Myocyte (in vitro differentiated cells): ENCODE measurements at places on chromosomes 12 and 14. TPM values are rescaled to one million over a fixed set of nuclear protein-coding genes. Genes with fewer than 3 reads are reported as not detected.

Gene SERPINA12
- total RNA-seq, result not detected in 2 replicates

GRCh38 chr12:19179986-19180385 lies 50.5 kb downstream of the PLEKHA5 start:
- DNase-seq, result no peak

GRCh38 chr12:9039397-9039977 lies 50.1 kb downstream of the KLRG1 start:
- peak; percentile 66 for DNase-seq

- DNase-seq, result no peak
Observed at GRCh38 chr12:31599053-31599452, 8.1 kb upstream of the DENND5B start.

DNA sequence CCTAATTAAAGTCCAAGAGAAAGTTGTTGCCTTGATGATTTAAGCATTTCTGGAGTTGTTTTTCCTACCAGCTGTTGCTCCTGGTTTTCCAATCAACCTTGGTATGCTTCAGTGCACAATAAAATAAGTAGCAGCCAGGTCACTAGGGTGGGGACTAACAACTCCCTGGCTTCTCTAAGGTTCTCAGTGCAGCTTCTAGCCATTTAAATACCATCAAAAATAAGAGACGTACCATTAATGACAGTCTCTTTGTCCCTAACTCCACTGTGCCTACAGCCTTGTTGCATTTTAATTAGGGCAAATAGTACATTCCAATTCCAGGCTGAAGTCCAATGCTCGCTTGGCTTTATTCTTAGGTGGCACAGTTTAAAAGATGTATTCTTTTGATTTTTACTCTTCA lies 11.8 kb downstream of the STON2 start:
- DNase-seq, result no peak

Gene DDX54
- total RNA-seq, result 78.5 and 80.3 TPM in 2 replicates

DNA sequence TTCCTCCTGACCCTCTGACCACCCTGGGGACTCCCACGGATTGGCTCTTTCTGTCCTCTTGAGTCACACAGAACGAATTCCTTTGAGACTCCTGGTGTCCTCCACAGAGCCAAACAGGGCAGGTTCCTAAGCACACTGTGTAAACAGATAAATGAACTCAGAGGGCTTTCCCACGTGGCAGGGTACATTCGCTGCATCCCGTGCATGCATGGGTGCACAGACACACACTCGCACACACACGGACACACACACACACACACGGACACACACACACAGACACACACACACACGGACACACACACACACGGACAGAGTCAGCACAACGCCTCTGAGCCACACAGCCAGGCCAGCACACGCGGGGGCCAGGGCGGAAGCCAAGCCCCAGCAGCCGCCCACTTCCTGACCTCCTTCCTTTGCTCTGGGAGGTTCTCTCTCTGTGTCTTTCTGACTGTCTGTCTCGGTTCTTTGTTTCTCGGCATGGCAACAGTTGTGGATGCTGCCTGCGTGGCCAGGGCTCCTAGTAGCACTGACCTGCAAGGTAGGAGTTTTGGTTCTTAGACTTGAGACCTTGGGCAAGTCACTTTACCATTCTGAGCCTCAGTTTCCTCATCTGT lies 706 bp downstream of the CRACR2A start:
- peak; percentile 20 for DNase-seq

Gene YAF2
- 20.5 and 23.5 TPM in 2 replicates for total RNA-seq

DNA sequence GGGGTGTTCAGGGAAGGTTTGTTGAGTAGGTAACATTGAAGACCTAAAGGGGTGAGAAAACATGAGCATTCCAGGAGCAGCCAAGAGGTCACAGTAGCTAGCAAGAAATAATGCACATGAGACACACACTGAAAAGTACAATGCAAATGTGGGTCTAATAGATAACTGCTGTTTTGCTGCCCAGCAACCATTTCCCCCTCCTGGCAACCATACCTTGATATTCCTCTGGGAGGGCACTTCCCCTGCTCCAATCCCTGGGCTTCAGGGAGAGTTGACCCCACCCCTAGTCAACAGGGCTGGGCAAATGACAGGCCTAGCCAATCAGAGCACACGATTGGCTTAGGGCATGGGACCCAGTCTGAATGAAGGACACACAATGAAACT lies 8.5 kb upstream of the ACTN1 start:
- DNase-seq, result no peak

Gene MAGOHB
- 19.4 and 24.0 TPM in 2 replicates for total RNA-seq

GRCh38 chr14:61562321-61563161 lies 132.8 kb upstream of the HIF1A start:
- peak; percentile 98 for DNase-seq

- peak; percentile 74 for DNase-seq
Observed at GRCh38 chr12:87953256-87953860, 75.8 kb downstream of the C12orf50 start.

DNA sequence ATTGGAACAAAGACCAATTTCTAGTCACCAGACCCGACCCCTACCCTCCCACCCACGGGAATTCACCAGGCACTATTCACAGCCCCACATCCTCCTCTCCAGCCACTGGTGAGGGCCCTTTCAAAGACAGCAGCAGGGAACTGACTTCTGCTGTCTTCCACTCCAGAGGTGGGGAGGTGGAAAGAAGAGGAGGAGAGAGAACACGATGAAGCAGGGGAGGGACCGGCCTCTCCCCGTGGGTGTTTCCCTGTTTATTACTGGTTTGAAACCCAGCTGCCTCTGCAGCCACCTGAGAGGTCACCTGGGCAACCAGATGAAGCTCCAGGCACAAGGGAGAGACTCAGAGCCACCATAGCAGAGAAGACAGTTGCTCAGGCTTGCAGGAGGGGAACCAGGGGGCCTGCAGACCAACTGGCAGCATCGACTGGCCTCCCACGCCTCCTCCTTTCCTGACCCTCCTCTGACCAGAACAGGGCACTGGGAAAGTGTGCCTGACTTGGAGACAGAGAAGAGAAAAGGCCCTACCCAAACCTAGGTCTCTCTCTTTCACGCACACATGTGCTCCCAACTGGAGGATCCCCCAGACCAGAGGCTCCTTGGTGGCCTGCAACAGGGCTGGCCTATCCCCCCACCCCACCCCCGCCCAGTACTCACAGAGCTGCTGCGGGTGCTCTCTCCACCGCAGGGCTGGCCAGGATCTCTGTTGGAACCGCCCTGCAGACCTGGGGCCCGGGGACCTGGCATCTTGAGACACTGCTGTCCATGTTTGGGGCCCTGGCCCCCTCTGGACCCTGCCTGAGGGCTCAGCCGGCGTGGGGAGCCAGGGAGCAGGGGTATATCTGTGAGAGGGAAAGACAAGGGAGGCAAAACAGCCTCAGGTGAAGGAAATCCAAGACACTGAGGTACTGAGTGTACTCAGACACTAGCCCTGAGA lies 22.8 kb downstream of the ANO2 start:
- no peak for DNase-seq

DNA sequence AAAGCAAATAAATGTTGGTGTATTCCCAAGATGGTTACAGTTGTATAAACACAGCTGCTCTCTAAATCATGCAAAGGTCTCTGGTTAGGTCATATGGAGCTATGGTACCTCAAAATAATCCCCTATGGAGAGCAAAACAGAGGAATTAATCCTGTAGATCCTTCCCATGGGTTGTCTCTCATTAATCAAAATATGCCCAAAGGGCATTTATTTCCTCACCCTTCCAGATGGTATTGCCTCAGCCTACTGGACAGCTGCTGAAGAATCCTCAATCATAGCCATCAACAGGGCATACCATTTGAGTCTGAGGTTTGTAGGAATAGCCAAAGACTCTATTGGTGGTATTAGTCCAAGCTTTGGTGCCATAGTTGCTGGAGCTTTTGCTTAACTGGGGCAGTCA lies 360.9 kb downstream of the RPL10L start:
- DNase-seq, result no peak

- no peak for DNase-seq
Observed at GRCh38 chr12:89621521-89621920, 87.1 kb downstream of the ATP2B1 start.

- no peak for DNase-seq
Observed at GRCh38 chr12:104604995-104605675, 148.4 kb downstream of the CHST11 start.

DNA sequence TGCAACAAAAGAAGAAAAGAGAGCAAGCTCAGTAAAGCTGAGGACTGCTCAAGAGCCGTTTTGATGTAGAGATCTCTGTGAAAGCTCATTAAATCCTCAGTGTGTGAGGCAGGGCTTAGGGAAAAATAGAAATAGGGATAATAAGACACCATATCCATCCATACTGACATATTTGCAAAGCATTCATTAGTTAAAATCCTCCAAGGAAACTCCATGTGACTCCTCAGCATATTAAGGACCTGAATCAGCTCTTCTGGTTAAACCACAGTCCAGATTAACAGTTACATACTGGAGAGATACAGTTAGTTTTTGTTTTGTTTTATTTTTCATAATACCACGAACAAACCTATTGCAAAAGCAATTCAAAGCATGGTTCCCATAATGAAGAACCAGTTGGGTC lies 288.2 kb downstream of the PAWR start:
- no peak for DNase-seq

DNA sequence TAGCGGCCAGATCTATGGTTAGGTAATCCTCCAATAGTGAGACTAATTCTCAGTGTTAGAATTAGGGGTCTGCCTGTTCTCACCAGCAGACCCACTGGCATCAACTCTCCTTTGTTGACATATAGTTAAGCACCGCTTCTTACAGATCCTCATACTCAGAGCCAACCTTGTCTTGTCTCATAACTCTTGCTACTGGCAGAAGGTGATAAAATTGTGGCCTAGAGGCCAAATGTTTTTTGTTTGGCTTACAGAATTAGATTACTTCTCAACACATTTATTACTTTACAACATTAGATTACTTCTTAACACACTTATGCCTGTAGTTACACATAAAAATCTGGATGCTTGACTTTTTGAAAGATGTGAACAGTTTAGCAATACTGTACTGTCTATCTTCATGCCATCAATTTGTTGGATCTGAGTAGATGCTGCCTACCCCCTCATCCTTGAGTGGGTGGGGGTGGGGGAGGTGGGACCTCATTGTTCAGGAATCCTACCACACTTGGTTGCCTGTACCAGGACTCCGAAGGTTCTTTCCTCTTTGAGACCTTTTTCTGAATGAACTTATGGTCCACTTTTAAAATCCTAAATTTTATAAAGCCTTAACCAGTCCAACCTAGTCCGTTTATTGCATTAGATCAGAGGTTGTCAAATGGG lies 7.0 kb downstream of the MTHFD1 start:
- DNase-seq, result no peak

Gene SERPINA10
- not detected in 2 replicates for total RNA-seq

- peak; percentile 56 for DNase-seq
Observed at GRCh38 chr12:96501133-96501761, 11.9 kb downstream of the CFAP54 start.
